Hepatocyte (in vitro differentiated cells): ENCODE measurements at places on chromosomes 4 and X. TPM values are rescaled to one million over a fixed set of nuclear protein-coding genes. Genes with fewer than 3 reads are reported as not detected.

- no peak for DNase-seq
These were observed 7.6 kb downstream of the CITED1 start for GRCh38 chrX:72297953-72298730.

- peak; percentile 19 for DNase-seq
These were observed 1240.7 kb downstream of the C4orf33 start for GRCh38 chr4:130336585-130337217.

DNA sequence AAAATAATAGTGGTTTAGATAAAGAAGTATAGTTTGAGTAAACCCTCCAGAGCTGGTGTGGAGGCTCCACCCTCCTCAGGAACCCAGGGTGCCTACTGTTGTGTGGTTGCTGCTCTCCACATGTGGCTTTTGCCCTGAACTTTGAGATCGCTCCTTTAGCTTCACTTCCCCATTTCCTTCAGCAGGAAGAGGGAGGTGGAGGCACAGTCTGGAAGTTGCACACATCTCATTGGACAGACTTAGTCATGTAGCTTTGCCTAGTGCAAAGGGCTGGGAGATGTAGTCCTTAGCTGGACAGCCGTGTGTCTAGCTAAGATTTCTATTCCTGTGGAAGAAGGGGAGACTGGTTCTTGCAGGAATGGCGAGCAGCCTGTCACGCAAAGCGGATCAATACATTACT lies 37.9 kb downstream of the RGS12 start:
- no peak for DNase-seq

DNA sequence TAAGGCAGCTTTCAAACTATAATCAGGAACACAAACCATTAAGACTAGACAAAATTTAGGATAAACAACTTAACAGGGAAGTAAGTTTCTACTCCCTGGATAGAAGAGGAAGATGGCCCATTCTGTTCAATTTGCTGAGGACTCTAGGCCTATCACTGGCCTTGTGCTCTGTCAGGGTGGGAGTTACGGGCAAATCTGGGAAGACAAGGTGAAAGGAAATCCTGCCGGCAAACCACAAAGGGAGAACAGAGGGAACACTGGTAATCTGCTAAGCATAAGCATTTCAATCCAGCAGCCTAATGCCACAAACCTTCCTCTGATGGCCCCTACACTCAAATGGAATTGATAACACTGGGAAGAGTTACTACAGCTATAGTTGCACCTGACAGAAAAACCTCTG lies 8.3 kb downstream of the GPR82 start:
- DNase-seq = no peak

DNA sequence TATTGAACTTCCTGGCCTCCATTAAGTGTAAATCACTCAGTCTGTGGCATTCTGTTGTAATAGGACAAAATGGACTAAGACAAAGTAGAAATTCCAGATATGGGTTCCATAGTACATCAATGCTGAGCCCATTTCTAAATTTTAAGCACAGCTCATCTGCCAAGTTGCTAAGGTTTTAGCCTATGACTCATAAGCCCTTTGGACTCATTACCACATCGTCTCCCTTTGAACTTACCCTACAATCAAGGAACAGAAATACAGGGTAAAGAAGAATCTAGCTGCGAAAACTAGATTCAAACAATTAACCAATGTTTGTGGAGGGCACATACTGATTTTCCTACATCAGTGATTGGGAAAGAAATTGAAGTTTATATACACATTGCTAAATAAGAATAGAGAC lies 31.8 kb downstream of the NAA11 start:
- DNase-seq = no peak

DNA sequence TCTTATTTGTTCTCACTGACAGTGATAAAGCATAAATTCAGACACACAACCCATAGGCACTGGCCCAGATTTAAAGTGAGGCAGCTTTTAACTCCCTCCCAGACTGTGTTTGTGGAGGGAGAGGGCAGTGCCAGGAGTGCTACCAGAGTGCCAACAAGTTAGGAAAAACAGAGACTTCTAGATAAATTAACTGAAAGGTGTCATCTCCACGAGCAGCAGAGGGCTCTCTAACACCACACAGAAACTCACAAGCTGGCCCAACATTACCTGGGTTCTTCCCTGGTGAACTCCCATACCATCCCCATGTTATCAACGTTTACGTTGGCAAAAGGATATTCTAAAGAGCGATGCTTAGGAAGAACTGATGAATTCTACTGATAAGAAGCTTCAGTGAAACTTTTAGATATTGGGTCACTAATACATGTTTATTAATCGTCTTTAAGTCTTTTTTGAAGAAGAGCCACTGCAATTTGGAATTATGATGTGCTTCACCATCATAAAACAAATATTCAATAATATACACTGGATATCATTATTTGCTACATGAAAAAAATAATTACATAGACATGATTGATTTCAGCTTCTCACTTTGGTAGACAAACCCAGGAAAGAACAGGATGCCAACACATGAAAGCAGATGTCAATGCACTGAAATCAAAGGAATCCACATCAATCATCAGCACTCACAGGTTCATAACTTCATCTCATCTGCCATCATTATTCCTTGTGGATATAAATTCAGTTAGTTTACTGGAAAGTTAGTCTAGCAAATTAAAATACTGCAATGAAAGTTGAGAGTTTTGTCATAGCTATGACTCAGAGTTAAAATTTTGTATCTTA lies 121.2 kb upstream of the NAP1L5 start:
- peak; percentile 56 for DNase-seq

DNA sequence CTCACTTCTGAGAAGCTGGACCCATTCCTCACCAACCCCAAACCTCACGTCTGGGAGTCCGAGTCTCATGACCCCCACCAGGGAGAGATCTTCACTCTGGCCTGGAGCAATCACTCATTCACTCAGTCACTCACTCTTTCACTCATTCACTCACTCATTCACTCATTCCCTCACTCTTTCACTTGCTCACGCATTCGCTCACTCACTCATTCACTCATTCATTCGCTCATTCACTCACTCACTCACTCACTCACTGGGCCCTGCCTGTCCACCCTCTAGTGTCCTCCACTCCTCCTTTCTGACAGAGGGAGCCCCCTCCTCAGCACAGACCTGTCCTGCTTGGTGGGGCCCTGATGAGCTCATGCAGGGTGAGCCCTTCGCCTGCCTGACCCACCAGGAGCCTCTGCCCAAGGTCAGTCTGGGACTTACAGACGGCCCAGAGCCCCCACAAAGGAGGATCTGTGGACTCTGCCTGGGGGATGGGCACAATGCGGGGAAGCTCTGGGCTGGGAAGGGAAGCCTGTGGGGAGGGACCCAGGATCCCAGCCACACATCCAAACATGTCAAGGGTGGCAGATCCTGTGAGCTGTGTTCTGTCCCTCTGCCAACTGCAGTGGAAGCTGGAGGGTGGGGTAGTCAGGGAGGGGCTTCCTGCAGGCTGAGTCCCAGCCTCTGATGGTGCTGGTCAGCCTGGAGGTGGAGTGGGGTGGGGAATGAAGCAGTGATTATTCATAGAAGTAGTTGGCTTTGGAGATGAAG lies 18.5 kb downstream of the CPZ start:
- no peak for DNase-seq

DNA sequence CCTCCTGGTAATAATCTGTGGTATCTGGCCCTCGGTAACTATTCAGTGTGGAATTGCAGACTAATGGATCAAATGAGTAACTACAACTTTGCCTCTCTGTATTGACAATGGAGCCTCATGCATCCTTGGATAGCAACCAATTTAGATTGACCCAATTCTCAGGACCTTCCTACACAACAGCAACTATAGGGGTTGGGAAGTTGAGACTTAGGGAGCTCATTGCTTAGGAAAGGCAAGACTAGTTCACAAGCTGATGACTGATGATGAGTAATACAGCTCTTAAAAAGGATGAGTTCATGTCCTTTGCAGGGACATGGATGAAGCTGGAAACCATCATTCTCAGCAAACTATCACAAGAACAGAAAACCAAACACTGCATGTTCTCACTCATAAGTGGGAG lies 47.5 kb upstream of the KLHL13 start:
- no peak for DNase-seq

GRCh38 chr4:102420563-102421398 lies 75.5 kb upstream of the SLC39A8 start:
- DNase-seq = no peak

DNA sequence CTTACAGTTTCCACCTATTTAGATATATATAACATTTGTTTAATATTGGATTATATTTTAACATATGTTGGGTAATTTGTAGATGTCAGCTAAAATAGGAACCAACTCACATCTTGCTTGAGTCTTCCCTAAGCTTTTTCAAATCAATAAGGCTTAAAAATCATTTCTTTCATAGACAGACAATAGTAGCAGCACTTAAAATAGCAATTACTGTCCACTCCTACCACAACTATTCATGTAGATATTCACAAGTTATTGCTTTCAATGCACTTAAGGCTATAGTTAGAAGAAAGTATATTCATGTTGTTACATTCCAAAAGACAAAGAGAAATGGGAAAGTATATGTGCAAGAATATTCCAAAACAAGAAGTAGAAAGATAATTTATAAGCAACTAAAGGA lies 71.2 kb downstream of the YIPF7 start:
- no peak for DNase-seq

- no peak for DNase-seq
These were observed 466.1 kb downstream of the GPAT3 start for GRCh38 chr4:84001876-84002569.

DNA sequence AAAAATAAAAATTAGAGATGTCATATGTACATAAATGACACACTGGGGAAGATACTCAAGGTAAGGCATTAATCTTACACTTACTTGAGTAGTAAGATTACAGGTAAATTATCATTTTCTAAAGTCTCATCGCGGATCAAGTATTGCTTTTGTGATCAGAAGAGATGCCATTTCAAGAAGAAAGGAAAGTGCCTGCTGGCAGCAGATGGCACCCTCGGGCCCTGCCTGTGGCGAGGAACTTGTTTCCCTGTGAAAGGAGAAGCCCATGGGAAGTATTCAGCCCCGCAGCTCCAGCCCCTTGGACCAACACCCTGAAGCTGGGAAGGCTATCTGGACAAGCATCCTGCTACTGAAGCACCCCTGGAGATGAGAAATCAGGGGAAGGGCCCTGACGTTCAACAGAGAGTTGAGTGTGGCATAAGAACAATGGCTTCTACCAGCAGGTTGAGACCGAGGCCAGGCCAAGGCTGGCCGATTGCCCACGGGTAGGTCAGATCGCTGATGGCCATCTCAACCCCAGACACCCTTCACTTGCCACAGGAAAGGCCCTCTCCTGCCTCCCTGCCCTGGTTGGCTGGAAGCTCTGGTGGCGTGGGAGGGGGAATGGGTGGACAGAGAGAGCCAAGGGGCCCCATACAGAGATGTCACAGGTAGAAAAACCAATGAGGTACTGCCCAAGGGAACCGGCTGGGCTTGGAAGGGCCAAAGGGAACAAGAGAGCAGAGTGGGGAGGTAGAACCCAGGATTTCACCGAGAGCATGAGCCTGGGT lies 18.8 kb upstream of the MXD4 start:
- DNase-seq = no peak

GRCh38 chr4:140048419-140048995 lies 105.5 kb downstream of the MAML3 start:
- no peak for DNase-seq

- DNase-seq = no peak
These were observed 127.9 kb upstream of the PPP3CA start for GRCh38 chr4:101475246-101475645.

The TMEM156 gene
- total RNA-seq = 1.3 TPM in 1 of 2 replicates, not detected in the other

The RAI2 gene
- 2.2 and 4.5 TPM in 2 replicates for total RNA-seq

The RBM10 gene
- 21.7 and 26.4 TPM in 2 replicates for total RNA-seq

The SSX4B gene
- total RNA-seq = not detected in 2 replicates

The MAGEA4 gene
- not detected in 2 replicates for total RNA-seq

The PGK1 gene
- 236 and 255 TPM in 2 replicates for total RNA-seq

The XPNPEP2 gene
- total RNA-seq = 21.9 and 24.1 TPM in 2 replicates

The SRPK3 gene
- total RNA-seq = 0.08 and 0.20 TPM in 2 replicates

The SATL1 gene
- total RNA-seq = 0.17 and 0.32 TPM in 2 replicates
